ENCODE measurements at places on chromosomes 2 and 18.

DNA sequence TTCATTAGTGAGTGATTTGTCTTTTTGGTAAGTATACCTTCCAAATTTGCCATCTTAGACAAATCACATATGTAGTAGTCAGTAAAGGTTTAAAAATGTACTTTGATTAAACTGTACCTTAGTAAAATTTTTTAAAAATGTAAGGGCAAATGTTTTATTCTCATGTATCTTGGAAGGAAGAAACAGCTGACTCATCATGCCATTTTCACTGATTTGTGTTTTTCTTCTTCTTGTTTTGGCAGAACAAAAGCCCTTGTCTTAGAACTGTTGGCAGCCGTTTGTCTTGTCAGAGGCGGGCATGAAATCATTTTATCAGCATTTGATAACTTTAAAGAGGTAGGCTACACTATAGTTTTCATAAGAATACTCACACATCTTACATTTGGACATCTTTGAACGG, 136.5 kb downstream of the PRPF40A start:
- no peak for DNase-seq

DNA sequence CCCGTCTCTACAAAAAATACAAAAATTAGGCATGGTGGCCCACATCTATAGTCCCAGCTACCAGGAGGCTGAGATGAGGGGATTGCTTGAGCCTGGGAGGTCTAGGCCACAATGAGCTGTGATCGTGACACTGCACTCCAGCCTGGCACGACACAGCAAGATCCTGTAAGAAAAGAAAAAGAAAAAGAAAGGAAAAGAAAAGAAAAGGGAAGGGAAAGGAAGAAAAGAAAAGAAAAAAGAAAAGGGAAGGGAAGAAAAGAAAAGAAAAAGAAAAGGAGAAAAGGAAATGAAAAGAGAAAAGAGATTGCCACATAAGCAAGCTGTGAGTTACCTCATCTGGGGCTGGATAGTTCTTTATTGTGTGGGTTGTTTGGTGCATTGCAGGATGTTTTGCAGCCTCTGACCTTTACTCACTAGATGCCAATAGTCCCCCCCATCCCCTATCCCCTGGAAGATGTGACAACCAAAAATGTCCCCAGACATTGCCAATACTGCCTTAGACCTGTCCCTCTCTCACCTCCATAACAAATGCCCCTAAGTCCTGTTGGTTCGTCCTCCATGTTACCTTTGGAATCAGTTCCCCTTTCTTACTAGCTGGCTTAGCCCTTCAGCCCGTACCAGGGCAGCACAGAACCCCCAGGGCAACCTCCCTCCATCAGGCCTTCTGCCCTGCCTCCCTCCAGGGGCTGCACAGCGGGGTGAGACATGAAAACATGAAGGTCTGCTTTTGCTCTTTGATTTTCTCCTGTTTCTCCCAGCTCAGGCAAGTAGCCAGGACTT, 8.9 kb downstream of the ASPRV1 start:
- peak; percentile 30 for DNase-seq

DNA sequence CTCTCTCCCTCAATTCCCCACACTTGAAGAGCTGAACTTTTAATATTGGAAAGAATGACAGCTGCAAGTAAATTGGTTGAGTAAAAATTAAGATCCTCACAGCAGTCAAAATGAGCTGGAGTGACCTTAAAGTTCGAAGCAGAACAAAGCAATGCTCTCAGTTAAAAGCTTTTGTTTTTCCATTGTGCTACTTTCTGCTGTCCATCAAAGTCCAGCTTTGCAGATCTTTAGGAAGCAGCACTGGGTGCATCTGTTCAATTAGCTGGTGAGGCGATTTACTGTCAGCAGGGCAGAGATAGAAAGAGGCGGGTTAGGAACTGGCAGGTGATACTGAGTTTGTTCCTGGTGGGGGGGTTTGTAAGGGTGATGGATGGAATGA, 834.8 kb downstream of the CPS1 start:
- no peak for DNase-seq

- no peak for DNase-seq
Observed at GRCh38 chr2:25320077-25320476, 21.6 kb downstream of the DNMT3A start.

DNA sequence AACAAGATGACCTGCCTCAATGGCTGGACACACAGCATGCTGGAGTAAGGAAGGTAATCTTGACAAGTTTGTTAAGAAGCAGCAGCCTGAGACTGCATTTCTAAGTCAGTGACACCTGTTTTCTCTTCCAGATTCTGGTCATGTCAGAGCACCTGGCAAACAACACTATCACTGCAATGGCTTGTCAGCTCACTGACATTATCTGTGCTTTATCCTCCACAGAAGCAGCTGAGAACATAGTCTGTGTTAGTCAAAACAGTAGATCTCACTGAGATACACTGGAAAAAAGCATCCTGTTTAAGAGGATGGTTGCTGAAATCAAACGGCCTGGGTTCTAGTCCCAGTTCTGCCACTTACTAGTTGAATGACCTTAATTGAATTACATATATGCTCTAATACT, 355.2 kb downstream of the RIT2 start:
- no peak for DNase-seq

- no peak for DNase-seq
Observed at GRCh38 chr2:197862246-197862955, 58.0 kb downstream of the PLCL1 start.

GRCh38 chr18:23683671-23684070, 5.6 kb upstream of the LAMA3 start:
- DNase-seq = no peak

- DNase-seq = no peak
Observed at GRCh38 chr18:36638224-36638623, 190.6 kb downstream of the TPGS2 start.

DNA sequence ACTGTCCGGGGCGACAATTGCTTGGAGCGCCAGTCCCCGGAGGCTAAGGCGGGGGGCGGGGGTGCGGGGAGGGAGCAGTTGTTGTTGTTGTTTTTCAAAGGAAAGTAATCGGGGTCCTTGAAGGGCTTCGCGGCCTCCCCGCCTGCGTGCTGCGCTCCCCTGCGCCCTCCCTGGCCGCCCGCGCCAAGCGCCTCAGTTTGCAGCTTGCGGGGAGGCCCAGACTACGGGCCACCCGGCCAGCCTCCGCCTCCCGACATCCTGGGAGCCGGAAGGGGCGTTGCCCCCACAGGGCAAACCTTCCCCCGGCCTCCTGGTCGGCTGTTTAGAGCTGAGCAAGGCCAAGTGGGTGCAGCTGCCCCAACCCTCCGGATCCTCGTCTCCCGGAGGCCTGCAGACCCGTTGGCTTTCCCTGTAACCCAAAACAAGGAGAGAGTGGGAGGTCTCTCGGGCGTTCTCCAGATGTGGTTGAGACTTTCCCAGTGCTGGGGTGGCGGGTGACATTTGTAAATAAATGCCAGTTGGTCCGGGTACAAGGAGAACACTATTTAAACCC, 3.7 kb upstream of the SIX3 start:
- DNase-seq = no peak

DNA sequence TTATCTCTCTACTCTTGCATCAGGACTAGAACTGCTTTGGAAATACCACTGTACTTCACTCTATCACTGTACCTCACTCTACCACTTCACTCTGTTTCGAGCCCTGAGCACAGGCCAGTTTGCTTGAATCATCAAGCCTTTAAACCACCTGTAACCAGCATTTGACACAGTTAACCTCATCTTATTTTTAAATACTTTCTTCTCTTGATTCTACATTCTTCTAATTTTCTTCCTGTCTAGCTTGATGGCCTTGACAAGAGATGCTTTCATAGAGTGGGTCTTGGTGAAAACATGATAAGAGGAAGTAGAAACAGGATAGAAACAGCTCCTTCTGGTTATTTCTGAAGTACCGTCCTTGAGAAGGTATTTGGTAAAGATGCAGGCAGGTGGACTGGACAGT, 78.1 kb downstream of the SPIRE1 start:
- no peak for DNase-seq

- no peak for DNase-seq
Observed at GRCh38 chr2:241892299-241893137, 23.0 kb downstream of the RTP5 start.

DNA sequence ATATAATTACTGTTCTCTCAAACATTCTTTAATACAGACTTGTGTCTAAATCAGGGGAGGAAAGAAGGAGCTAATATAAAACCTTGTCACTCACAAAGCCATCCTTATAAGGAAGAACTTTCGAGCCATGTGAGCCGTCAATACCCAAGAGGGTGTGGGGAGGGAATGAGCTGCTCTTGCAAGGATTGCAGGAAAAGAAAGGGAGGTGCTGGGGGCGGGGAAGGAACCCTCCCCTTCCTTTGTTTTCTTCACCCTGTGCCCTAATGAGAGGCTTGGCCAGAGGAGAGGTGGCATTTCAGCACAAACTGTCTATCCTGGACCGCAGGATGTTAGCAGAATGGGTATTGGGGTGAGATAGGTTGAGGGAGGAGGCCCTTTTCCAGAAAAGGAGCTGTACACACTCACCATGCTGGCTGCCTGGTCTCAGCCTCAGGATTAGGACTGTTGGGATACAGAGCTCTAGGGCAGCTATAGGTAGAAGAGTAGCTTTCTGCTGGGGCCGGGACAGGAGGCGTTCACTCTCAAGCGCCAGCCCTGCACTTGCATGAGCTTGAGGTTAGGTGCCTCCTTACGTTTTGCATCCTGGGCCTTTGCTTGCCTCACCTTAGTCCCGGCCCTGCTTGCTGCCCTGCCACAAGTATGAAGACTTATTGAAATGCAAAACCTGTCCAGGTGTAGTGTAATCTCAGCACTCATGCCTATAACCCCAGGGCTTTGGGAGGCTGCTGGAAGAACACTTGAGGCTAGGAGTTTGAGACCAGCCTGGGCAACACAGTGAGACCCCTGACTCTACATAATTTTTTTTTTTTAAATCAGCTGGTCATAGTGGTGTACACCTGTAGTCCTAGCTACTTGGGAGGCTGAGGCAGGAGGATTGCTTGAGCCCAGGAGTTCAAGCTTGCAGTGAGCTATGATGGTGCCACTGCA, 190.5 kb downstream of the LOXHD1 start:
- DNase-seq = no peak

- DNase-seq = no peak
Observed at GRCh38 chr18:12862467-12862866, 21.6 kb downstream of the PTPN2 start.

- DNase-seq = no peak
Observed at GRCh38 chr2:44663471-44664073, 277.9 kb upstream of the SIX3 start.

DNA sequence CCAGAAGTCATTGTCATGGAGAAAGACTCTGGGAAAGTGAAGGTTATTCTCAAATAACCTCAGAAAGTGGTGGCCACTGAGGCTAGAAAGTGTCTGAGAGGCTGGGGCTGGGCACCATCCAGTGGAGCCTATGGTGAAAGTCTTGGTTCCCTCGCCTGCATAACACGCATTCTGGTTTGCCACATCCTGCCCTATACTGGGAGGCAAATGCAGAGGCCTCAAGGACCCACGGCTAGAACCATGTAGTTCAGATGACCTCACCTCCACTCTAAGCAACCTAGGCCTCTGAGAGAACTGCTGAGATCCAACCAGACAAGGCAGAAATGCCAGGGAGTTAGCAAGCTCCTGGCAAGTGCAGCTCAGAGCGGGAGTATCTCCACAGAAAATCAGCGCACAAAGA, 5.1 kb downstream of the ITGB6 start:
- no peak for DNase-seq

DNA sequence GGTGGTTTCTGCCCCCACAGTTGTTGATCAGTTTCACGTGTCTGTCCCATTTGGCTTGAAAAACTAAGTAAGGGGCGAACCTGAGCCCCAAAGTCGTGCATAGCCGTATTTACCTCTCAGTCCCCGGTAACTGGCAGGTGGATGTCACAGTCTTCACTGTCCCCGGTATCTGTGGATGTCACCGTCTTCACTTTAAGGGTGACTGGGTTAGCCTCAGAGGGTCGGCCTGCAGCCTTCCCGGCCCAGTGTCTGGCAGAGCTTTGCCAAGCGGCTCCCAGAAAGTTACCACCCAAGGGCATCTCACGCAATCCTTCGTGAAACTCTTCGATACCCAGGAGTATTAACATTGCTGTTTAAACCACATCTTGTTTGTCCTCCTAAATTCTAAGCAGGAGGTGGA, 125.3 kb upstream of the CTDP1 start:
- no peak for DNase-seq

DNA sequence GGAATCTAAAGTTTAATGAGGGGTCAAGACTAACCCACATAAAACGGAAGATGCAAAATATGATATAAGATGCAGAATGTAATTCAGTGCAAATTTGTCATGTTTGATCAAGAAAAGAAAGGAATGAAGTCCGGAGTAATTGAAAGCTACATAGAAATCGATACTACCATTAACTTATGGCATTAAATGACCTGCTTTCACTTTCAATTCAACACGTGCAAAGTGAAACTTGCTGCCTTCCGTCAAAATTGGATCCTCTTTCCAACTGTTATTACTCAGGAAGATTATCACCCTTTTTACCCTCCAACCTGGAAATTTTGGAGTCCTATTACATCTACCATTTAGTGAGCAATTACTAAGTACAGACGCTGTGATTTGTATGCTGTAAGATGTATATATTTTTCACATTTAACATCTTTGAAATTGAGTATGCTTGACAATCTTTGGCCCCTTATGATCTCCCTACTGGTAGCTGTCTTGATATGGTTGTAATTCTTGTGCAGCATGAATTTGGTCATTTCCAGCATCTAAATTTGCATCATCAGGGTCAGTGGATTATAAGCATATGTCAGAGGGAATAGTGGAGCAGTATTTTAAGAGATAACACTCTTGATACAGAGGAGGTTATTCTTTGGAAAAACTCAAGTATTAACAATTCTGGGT, 18.6 kb downstream of the UNC80 start:
- no peak for DNase-seq

DNA sequence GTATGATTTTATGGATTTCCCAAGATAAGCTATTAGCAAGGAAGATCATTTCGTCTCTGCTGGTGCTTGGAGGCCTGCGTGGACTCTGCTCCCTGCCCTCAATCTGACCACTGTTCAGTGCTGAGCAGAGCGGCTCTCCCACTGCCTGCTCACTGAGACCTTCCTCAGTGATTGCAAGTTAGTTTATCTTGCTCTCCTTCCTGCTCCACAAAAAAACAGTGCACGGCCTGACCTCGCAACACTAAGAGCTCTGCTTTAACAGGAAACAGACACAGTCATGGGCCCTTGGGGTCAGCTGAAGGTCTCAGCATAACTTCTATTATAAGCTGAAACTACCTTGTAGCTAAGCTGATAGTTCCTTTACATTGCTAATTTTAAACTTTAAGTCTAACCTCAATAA, 53.1 kb downstream of the PRELID3A start:
- peak; percentile 15 for DNase-seq

DNA sequence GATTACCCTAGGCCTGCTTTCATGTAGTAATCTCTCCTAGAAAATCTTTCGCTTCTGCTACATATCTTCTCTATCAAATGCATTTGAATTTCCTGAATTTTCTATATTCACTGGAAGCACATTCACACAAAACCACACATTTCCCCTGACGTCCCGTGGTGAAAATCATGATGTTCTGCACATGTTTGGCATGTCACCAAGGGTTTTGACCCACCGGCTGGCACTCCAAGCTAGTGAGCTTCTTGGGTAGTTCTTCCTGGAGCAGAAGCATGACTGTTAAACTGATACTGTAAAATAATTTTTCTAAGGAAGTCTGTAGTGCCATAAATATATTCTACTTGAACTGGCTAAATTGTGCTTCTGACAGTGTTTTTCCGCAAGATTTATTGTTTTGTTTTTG, 510.1 kb upstream of the SLC8A1 start:
- peak; percentile 14 for DNase-seq

GRCh38 chr2:148096012-148096411, 75.1 kb downstream of the MBD5 start:
- no peak for DNase-seq

All from suppressor macrophage (primary cell).